ENCODE measurements at places on chromosomes 7 and 10.

GRCh38 chr7:16803881-16804673, 722 bp downstream of the AGR2 start:
- DNase-seq: no peak

- DNase-seq: no peak
Observed at GRCh38 chr7:2821161-2821841, 22.8 kb downstream of the GNA12 start.

- no peak for DNase-seq
Observed at GRCh38 chr10:97025613-97026242, 160.0 kb downstream of the SLIT1 start.

GRCh38 chr10:122864194-122864592, 15.2 kb downstream of the FAM24B start:
- no peak for DNase-seq

GRCh38 chr7:150398108-150398964, 19.2 kb downstream of the ZNF775 start:
- no peak for DNase-seq

DNA sequence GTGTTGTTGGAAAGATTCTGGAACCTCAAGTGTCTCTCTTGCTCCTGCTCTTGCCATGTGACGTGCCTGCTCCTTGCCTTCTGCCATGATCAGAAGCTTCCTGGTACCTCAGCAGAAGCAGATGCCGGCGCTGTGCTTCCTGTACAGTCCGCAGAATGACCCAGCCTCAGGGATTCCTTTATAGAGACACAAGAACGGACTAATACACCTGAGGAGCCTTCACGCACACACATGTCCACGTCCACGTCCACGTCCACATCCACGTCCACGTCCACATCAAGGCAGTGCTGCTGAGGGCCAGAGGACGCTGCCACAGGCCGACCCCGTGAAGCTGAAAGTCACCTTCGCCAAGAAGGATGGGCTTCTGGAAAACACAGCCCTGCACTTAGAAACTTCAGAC, 190.1 kb downstream of the MAD1L1 start:
- no peak for DNase-seq

GRCh38 chr10:104680467-104681401, 39.6 kb downstream of the SORCS3 start:
- no peak for DNase-seq

GRCh38 chr7:112167147-112167546, 39.1 kb downstream of the DOCK4 start:
- DNase-seq: no peak

DNA sequence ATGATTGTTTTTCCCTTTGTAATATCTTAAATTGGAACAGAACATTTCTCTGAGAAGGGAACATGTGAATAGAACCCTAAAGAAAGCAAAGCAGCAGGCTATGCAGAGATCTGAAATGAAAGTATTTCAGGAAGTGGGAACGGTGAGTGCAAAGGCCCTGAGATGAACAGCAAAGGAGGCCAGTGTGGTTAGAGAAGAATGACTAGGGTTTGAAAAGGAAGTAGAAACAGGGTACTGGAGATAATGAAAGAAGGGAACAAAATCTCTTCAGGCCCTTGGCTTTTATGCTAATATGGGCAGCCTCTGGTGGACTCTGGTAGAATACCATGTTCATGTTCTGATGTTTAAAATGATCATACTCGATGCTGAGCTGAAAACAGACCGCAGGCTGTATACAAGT, 22.2 kb downstream of the ARHGAP21 start:
- DNase-seq: no peak

GRCh38 chr7:138919216-138919615, 62.0 kb downstream of the KIAA1549 start:
- DNase-seq: no peak

- DNase-seq: no peak
Observed at GRCh38 chr10:48934672-48935501, 4.8 kb downstream of the LRRC18 start.

DNA sequence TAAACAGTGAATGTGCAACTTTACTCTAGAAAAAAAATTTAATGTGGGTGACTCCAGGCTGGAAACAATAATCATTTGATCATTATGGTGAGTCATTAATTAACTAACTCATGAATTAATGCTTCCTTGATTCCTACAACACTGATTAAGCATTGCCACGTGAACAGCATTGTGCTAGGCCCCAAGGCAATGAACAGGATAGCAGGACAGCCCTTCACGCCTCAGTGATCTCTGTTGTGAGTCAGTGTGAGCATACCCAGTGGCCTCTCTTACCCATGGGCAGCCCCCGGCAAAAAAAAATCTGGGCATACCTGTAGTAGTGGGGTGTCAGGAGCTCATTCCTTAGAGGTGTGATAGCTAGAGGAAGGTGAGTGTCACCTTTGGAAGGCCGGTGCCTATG, 76.0 kb downstream of the DENND2A start:
- DNase-seq: no peak

DNA sequence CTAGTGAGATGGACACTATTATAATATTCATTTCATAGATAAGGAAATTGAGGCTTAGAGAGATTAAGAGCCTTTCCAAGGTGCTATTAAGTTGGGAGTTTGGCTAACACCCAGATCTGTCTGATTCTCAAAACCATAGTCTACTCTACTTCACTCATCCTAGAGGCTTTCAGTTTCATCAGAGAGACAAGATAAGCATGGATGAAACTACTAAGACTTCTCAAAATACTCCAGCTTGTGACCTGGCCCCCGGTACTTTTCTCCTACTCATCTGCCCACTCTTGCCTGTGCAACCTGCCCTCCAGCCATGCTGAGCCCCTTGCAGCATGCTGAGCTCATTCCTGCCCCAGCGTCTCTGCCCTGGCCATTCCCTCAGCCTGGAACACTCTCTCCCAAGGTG, 12.2 kb upstream of the SLC35B4 start:
- DNase-seq: no peak

DNA sequence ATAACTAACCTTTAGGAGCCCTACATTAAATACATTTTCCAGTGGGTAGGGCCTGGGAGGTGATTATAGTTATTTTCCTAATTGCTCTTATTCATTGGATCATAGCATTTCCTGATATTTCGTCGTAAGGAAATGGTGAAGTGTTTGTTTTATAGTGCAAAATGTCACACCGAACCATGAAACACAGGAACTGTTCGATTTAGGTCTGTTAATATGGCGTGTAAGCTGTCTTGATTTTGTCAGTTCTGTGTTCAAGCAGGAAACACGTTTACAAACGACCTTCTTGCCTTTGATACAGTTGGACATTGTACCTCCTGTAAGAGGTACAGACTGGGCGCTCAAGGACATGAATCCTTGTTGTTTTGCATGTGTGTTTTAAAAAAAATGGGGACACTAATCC, 14.8 kb downstream of the RBM17 start:
- no peak for DNase-seq

- DNase-seq: no peak
Observed at GRCh38 chr7:66142334-66142733, 27.7 kb downstream of the CRCP start.

GRCh38 chr10:106935978-106936451, 228.5 kb downstream of the SORCS1 start:
- no peak for DNase-seq

DNA sequence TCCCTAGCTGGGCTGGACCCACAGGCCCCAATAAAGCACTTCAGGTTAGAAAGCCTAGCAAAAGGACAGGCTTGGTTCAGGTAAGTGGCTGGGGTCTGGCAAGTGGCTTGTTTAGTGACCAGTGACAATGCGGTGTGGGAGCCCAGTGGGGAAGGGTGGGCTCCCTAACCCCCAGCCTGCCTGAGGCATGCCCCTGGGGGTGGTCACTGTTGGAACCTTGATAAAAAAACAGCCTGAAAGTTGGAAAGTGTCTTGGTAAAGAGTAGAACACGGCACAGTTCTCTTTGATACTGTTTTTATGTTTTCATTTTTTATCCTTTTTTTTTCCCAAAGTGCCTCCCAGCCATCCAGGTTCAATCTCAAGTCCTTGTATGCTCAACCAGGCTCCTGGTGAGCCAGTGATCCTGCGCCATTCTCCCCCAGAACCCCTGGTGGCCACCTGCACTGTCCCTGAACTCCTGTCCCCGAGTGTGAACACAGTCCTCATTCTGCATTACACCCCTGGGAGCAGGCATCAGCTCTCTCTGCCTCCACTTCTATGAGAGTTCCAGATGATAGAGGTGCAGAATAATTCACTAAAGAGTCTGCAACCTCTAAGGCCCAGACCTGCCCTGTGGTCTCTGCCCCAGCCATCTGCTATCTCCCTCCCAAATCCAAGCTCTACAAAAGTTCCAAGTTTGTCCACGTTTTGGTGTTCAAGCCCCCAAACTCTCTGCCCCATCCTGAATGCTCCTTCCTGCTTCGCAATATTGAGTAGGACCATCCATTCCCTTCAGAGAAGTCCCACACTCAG, 15.0 kb upstream of the CXCL12 start:
- no peak for DNase-seq

DNA sequence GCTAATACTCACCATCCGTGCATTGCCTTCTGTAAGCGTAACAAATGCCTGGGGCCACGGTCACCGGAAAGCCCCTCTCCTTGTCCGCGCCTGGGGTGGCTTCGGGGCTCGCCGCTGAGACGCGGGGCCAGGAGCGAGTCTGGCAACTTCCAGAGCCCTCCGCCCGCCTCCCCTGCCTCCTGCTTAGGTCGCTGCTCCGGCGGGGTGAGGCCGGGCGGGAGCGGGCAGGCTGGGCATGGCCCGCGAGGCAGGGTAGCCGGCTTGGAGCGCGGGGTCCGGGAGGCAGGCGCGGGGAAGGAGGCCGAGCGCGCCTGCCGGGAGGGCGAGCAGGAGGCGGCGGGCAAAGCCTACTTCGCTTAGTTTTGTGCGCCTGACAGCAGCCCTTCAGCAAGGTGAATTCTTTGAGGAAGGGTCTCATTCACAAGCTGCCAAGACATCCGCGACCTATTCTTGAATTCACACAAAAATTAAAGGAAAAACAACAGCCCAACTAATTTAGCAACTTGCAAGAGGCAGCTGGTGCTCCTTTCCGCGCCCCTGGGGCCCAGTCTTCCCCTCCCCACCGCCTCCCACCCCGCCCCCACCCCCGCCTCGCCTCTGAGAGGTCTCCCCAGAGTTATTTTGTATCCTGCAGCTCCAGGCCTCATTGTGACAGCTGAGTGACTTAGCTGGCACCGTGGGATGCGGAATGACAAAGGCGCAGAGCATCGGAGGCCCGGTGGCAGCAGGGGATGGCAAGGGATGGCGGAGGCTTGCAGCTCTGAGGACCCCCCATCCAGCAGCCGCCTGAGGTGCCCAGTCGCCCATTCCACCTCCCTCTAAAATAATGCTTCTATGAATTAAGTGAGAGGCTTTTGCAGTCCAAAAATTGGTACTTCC, 12.8 kb upstream of the KAT6B start:
- DNase-seq: no peak

GRCh38 chr7:128344431-128344774, 695 bp upstream of the RBM28 start:
- no peak for DNase-seq

- DNase-seq: no peak
Observed at GRCh38 chr10:21340331-21340730, 185.2 kb downstream of the SKIDA1 start.

- DNase-seq: no peak
Observed at GRCh38 chr7:30751696-30752273, at the start of gene INMT. Gene INMT, plus strand, starts transcription at chr7:30752135. Its CDS starts 16 bp downstream, at chr7:30752151.

DNA sequence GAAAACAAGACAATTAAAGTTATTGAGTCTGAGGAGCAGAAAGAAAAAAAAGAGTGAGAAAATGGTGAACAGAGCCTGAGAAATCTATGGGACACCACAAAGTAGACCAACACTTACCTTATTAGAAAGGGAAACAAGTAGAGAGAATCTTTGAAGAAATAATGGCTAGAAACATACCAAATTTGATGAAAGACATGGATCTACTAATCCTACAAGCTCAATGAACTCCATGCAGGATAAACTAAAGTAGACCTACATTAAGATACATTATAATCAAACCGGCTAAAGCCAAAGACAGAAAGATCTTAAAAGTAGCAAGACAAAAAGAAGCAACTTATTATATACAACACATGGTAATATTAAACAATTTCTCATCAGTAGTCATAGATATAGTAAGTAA, 782.3 kb upstream of the GHITM start:
- DNase-seq: no peak

GRCh38 chr10:58963723-58964124, 212.7 kb upstream of the PHYHIPL start:
- DNase-seq: no peak

GRCh38 chr10:82543631-82544030, 668.6 kb downstream of the NRG3 start:
- no peak for DNase-seq

DNA sequence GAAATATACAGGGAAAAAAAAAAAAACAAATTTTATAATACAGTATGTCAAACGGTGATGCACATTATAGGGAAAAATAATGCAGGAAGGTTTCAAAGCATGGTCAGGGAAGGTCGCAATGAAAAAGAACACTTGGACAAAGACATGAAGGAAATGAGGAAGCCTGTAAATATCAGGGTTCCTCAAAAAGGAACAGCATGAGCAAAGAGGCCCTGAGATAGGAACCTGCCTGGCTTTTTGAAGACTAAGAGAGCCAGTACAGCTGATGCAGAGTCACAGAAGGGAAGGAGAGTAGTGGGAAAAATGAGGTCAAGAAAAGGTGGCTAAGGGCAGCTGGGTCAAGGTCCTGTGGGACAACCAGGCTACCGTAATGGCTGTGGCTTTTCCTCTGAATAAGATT, 1.9 kb downstream of the VPS41 start:
- no peak for DNase-seq

DNA sequence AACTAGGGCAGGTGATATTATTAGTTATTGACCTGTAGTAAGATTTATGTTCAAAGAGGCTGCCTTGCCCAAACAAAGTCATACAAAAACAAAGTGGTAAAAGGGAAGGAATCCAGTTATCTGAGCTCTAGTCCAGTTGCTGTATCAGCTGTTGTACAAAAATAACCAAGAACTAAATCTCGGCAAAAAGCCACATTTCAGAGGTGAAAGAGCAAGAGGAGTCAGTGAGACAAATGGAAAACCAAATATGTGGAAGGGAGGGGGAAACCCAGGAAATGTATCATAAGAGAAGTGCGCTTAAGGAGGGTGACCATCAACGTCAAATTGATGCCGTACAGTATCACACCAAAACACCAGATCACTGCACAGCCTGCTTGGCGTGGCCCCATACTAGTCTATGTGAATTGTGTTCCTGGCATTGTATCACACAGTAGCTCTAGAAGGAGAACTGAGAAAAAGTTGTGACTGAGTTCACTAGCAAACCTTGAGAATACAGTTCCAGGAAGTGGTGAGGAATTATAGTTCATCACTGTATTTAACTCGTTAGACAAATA, 6.4 kb downstream of the AGBL3 start:
- no peak for DNase-seq

DNA sequence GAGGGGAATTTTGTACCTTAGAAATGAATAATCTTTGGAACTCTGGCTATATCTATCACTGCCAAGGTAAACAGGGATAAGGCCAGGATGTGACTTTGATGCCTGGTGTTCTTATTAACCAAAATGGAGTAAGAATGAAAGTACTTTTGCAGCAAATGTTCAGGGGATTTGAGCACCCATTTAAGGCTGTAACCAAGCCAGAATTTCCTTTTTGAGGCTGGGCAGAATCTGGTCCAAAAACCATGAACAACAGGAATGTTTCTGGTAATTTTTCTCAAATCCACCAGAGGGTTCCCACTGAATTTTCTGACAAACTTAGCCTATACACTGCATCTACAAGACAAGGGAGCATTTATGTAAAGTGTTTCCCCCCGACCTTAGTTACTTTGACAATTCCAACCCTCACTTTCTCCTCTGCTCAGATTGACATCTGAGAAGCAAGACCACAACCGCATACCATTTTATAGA, 120.6 kb downstream of the BAMBI start:
- no peak for DNase-seq

GRCh38 chr7:82886324-82886723, 276.4 kb downstream of the PCLO start:
- DNase-seq: no peak

GRCh38 chr7:104927055-104927454, 87.0 kb upstream of the KMT2E start:
- no peak for DNase-seq

Measured in activated B cell treated with CpG ODN at 0.5 μM for 24 hours (primary cell).